ENCODE measurements at places on chromosomes 7 and 10. TPM values are rescaled to one million over a fixed set of nuclear protein-coding genes. Genes with fewer than 3 reads are reported as not detected.

The MRLN gene
- polyA plus RNA-seq, result not detected

The ITIH5 gene
- polyA plus RNA-seq, result 3.8 TPM

The ANK3 gene
- polyA plus RNA-seq, result 16.5 TPM

The ITPRID1 gene
- polyA plus RNA-seq, result not detected

The SDHAF3 gene
- polyA plus RNA-seq, result 8.2 TPM

The DOCK1 gene
- 21.9 TPM for polyA plus RNA-seq

The CALHM1 gene
- not detected for polyA plus RNA-seq

The LIPN gene
- polyA plus RNA-seq, result not detected

The ANKRD61 gene
- not detected for polyA plus RNA-seq

The SLC13A1 gene
- not detected for polyA plus RNA-seq

The RBP3 gene
- polyA plus RNA-seq, result not detected

The KAZALD1 gene
- 12.9 TPM for polyA plus RNA-seq

The KCNMA1 gene
- 36.8 TPM for polyA plus RNA-seq

The PNLIPRP2 gene
- 0.77 TPM for polyA plus RNA-seq

The CRYGN gene
- polyA plus RNA-seq, result 1.4 TPM

The MNX1 gene
- polyA plus RNA-seq, result not detected

The LLCFC1 gene
- polyA plus RNA-seq, result not detected

The PRTFDC1 gene
- polyA plus RNA-seq, result 14.4 TPM

The SLC16A12 gene
- 0.63 TPM for polyA plus RNA-seq

The CAPZA2 gene
- 147 TPM for polyA plus RNA-seq

The CDK6 gene
- polyA plus RNA-seq, result 2.8 TPM

The ANKRD1 gene
- polyA plus RNA-seq, result 4.1 TPM

The PGAM2 gene
- 8.0 TPM for polyA plus RNA-seq

The PLCE1 gene
- polyA plus RNA-seq, result 6.7 TPM

The CHAT gene
- polyA plus RNA-seq, result not detected

The TRIM50 gene
- not detected for polyA plus RNA-seq

The COL28A1 gene
- polyA plus RNA-seq, result 0.63 TPM

The SPAM1 gene
- not detected for polyA plus RNA-seq

The KLF14 gene
- not detected for polyA plus RNA-seq

The ADCYAP1R1 gene
- not detected for polyA plus RNA-seq

The KNDC1 gene
- 0.25 TPM for polyA plus RNA-seq

The NRCAM gene
- 0.59 TPM for polyA plus RNA-seq

The CPXM2 gene
- 103 TPM for polyA plus RNA-seq

The HTR7 gene
- 2.5 TPM for polyA plus RNA-seq

The LBX1 gene
- not detected for polyA plus RNA-seq

The SRGN gene
- polyA plus RNA-seq, result 121 TPM

The PKD1L1 gene
- polyA plus RNA-seq, result not detected

The NKX2-3 gene
- polyA plus RNA-seq, result 0.05 TPM

The NFE2L3 gene
- 1.1 TPM for polyA plus RNA-seq

The VENTX gene
- 1.0 TPM for polyA plus RNA-seq

The OR2A7 gene
- 0.67 TPM for polyA plus RNA-seq

The CAMK2B gene
- not detected for polyA plus RNA-seq

The PAPOLB gene
- polyA plus RNA-seq, result not detected

The NPFFR1 gene
- polyA plus RNA-seq, result under 0.01 TPM

The SRRM3 gene
- 7.4 TPM for polyA plus RNA-seq

The KLLN gene
- polyA plus RNA-seq, result 0.36 TPM

The LEP gene
- polyA plus RNA-seq, result not detected

Data from aorta (tissue), 5 donors.